ENCODE measurements at places on chromosomes 11 and 22.

GRCh38 chr11:122101625-122102291 is 14.3 kb downstream of the BLID start:
- no peak for DNase-seq

DNA sequence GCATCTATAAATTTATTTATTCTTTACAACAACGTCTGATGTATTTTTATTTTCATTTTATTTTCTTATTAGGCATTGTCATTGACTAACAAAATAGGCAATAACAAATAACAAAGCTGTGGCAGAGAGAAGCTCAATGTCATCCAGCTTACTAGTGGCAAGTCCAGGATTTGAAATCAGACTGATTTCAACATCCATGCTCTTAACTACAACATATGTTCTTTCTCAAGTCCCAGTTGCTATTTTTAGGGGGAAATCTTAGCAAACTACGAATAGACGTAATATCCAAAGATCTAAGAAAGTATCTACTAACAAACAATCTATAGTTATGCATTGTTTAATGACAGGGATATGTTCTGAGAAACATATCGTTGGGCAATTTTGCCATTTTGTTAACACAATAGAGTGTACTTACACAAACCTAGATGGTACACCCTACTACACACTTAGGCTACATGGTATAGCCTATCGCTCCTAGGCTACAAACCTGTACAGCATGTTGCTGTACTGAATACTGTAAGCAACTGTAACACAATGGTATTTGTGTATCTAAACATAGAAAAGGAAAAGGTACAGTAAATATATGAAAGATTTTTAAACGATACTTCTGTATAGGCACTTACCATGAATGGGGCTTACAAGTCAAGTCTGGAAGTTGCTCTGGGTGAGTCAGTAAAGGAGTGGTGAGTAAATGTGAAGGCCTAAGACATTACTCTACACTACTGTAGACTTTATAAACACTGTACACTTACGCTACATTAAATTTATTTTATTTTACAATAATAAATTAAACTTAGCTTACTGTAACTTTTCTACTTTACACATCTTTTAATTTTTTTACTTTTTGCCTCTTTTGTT is 151.3 kb downstream of the DLG2 start:
- DNase-seq: no peak

- no peak for DNase-seq
Observed at GRCh38 chr11:59960502-59961381, 3.1 kb upstream of the OOSP4A start.

GRCh38 chr11:46119352-46120216 is 1.7 kb downstream of the PHF21A start:
- DNase-seq: no peak

GRCh38 chr11:12494699-12495098 is 117.3 kb downstream of the PARVA start:
- no peak for DNase-seq

DNA sequence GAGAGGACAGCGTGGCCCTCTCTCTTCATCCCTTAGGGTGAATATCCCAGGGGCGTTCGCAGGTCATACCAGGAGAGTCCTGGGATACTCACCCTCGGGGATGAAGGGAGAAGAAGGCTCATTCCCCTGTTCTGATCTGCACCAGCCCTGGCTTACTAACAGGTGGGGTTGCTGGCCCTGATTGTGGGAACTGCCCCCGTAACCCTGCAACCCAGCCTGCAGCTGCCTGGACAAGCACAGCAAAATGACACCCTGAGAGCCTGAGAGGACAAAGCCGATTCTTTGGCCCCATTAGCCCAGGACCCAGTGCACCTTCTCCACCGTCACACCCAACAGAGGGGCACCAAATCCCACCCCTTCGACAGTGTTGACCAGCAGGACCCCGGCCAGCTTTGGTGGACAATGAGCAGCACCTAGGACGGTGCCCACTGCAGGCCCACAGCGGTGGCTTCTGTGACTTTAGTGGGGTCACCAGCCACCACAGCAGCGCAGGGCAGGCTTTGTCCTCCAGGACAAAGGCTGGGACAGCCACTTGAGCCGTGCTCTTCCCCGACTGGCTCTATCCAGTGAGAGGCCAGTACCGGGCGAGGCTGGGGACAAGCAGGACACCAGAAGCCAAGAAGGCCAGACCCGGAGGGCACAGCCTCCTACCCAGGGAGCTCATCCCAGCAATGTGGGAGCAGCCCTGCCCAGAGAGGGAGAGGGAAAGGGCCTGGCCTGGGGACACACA is 98.5 kb upstream of the RTL6 start:
- DNase-seq: no peak

DNA sequence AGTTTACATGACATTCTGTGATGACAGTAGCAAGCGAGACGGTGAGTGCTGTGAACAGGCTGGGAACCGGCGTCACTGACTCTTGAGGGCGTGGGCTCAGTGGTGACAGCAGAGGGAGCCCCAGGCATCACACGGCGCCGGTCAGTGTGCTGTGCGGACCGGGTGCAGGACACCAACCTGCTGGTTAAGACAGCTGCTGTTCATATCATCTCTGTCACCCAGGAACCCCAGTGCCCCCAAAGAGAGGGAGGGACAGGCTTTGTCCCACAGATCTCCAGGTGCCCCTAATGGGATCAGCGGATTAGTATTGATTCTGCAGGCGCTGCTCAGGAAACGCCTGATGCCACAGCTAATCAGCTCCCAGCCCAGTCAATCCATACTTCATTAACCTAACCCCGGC is 18.4 kb downstream of the B3GAT1 start:
- DNase-seq: no peak

DNA sequence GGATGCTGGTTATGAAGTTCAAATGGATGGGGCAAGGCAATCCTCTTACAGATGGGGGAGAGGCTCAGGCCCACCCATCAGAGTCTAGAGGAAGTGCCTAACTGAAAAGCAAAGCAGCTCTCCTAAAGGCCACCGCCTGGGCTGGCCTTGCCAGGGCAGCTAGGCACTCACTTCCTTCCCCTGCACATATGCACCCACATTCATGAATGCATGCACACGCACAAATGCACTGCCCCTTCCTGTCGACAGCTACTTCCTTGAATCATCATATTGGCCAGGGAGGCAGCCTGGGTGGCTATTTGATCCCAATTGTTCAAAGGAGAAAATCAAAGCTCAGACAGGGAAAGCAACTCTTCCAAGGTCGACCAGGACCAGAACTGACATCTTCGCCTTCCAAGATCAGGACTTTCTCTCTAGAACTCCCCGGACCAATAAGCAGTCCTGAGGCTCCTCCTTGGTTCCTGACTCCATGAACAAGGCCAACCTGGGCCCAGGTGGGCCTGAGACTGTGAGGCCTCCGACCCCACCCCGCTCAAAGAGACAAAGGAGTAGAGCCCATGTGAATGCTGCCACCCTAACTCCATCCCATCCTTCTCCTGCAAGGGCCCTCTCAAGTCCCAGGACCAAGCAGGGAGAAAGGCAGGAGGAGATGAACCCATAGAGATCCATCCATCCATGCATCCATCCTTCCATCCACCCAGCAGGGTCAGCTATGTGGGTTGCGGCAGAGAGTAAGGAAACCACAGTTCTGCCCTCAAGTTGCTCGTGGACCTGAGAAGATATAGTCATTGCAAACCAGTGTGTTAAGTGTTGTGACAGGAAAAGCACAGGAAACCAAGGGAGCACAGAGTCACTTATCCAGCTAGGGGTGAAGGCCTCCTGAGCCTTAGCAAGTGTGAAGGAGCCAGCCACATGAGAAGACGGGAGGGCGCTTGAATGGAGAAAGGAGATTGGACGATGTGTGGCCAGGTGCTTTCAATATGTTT is 35.4 kb upstream of the LMO1 start:
- no peak for DNase-seq

DNA sequence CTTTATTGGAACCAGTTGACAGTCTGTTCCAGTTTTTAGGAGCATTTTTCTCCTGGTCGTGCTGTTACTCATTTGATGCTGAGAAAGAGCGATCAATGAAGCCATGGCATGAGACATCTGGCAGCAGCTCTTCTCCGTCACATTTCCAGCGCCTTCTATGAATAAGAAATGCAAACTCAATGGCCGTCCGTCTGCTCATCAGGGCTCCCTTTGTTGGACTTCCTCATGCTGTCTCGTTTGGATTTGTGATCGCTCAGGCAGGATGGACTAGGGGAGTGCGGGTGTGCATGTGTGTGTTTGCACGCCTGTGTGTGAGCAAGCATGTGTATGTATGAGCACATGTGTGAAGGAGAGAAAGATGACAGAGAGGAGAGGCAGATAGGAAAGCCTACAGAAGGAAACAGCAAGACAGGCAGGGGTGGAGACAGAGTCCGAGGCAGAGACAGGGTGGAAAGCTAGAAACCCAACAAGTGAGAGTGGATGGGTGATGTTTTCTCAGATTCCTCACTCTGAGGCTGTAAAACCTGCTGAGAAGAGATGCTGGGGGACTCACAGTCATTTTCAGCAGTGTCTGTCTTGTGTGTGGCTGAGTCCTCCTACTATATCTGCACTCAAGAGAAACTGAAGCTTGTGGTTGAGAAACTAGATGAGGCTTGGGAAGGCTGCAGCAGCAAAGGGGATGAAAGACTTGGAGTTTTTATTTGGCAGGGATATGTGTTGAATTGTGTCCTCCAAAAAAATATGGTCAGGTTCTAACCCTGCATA is 56.0 kb upstream of the CLMP start:
- DNase-seq: no peak

GRCh38 chr11:9385327-9385899 is 961 bp downstream of the IPO7 start:
- DNase-seq: no peak

- no peak for DNase-seq
Observed at GRCh38 chr22:30315962-30316576, 10.7 kb downstream of the TBC1D10A start.

- peak; percentile 65 for DNase-seq
Observed at GRCh38 chr22:23849009-23850006, 8.4 kb upstream of the SLC2A11 start.

- DNase-seq: no peak
Observed at GRCh38 chr11:64366751-64367150, 7.8 kb downstream of the RPS6KA4 start.

- no peak for DNase-seq
Observed at GRCh38 chr11:15692739-15693138, 578.0 kb downstream of the INSC start.

DNA sequence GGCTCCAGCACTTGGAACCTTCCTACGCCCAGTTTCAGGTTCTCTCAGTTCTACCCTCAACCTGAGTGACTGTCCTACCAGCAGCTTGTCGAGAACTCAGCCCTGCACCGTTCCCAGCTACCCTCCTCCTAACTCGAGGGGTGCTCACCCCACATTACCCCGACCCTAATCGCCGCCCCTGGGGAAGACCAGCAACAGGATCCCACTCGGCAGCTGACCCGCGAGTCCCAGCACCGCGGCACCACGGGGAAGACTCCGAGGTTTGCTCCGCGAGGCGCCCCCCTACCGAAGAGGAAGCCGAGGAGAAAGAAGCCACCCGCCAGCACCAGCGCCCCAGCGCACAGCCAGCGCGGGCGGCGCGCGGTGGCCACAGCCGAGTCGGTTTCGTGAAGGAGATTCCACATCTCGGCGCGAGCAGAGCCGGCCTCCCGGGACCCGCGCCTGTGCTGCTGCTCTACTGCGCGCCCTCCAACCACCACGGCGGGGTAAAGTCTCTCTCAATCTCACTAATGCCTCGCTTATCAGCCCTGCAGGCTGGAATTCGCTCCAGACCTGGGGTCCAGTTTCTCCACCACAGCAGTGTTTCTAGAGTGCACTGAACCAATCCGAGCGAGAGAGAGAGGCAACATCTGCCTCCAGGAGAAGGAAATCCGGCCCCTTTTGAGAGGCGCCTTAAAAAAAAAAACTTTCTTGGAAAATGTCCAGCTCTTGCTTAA is at the start of gene FOLH1:
Gene FOLH1 (minus strand): TSS at position 597 of the 716 bp plus-strand sequence. CDS start 193 bp downstream, at position 404.
- DNase-seq: no peak

DNA sequence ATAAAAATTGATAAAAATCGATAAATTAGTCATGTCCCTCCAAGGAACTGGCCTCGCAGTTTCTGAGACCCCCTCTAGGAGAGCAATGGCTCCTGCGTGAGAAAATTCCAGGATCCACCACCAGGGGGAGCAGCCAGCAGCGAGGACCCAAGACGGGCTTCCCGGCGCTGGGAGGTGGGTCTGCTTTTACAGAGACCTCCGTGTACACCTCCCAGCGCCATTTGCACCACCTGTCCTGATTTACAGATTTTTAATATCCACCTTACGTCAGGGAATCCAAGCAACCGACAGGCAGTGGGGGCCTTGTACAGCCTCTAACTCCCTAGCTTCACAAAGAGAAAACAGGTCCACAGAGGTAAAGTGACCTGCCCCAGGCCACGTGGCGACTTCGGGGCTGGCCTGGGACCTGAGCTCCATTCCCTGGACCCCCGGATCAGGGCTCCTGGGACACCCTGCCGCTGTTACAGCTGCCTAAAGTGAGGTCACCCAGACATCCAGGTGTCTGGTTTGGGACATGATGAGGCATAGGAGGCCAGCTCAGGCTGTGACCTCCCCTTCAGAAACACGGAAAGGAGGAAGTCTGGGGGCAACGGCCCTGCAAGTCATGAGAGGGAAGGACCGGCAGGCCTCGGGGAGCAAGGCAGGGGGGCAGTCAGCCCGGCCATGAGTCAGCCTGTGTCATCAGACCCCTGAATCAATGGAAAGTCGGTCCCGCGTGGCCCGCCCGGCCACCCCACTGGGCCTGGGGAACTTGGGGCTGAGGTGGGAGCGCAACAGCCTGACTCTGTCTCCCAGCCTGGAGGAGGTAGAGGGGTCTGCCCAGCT is 3.5 kb downstream of the OSM start:
- DNase-seq: no peak

GRCh38 chr11:121466063-121466794 is 13.5 kb upstream of the SORL1-AS1 start:
- DNase-seq: peak; percentile 66

- no peak for DNase-seq
Observed at GRCh38 chr22:24466716-24467328, 28.3 kb upstream of the UPB1 start.

GRCh38 chr11:120244476-120245365 is 4.8 kb downstream of the POU2F3 start:
- no peak for DNase-seq

DNA sequence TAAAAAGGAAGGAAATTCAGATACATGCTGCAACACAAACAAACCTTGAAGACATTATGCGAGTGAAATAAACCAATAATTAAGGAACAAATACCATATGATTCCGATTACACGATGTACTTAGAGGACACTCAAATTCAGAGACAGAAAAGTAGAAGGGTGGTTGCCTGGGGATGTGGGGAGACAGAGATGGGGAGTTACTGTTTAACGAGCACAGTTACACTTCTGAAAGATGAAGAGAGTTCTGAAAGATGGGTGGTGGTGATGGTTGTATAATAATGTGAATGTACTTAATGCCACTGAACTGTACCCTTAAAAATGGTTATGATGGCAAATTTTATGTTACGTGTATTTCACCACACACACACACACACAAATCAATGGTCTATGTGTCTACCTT is 14.7 kb downstream of the ZBTB44 start:
- no peak for DNase-seq

GRCh38 chr22:50672041-50672440 is 582 bp upstream of the SHANK3 start:
- no peak for DNase-seq

DNA sequence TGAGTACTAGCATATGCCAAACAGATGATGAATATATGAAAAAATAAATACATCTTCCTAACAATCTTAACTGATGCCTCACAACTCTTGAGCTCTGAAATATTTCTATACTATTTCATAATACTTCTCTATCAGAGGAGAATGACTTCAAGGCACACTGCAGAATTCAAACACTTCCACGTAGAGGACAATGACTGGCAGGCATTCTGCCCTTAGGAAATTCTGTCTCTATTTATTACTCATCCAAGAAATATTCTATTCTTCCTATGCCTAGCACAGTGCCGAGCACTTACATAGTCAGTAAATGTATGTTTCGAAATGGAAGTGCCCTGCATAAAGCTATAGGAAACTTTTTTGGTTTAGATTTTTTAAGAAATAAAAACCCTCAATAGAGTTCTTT is 809.1 kb downstream of the DLG2 start:
- DNase-seq: no peak

All from NCI-H774 (cell line).